ENCODE measurements at places on chromosomes 12 and 14.

DNA sequence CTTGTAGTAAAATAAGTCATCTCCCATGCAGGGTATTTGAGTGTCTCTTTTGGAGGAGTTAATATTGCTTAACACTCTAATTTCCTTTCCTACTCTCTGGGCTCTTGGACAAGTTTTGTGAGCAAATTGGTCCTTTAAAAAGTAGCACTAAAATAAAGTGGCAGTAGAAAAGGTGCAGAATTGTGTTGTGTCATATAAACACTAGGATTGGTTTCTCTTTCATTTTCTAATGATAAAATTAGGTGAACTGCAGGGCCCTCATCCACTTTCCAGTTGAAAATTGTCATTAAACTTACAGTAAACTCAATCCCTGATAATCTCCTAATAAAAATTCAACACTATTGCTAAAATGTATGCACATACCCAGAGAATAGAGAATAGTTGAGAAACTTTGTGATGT is 42.6 kb upstream of the REP15 start:
- DNase-seq = no peak

GRCh38 chr12:56838621-56839488 is 75.7 kb downstream of the HSD17B6 start:
- no peak for DNase-seq

DNA sequence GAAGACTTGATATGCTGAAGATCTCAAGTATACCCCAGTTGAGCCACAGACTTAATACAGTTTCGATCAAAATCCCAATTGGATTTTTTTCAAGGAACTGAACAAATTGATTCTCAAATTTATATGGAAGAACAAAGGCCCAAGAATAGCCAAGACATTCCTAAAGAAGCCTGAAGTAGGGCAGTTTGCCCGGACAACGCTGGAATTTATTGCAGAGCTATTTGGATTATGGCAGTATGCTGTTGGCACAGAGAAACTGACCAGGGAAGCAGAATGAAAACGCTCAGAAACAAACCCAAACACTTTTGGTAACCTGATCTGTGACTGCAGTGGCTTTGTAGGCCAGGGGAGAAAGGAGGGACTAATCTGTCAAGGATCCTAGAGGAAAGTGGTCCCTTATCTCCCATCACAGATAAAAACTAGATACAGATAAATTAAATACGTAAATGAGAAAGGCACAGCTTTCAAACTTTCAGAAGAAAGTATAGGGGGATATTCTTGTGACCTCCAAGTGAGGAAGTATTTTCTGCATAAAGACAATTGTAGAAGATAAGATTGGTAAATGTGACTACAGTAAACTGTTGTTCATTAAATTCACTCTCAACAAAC is 35.9 kb upstream of the GSC start:
- DNase-seq = no peak

GRCh38 chr12:4909410-4909733 is 333 bp upstream of the KCNA1 start:
- DNase-seq = peak; percentile 9

- no peak for DNase-seq
Measured at GRCh38 chr12:62621101-62621638, 154.5 kb downstream of the MON2 start.

- no peak for DNase-seq
Measured at GRCh38 chr12:45089411-45090075, 38.6 kb upstream of the DBX2 start.

DNA sequence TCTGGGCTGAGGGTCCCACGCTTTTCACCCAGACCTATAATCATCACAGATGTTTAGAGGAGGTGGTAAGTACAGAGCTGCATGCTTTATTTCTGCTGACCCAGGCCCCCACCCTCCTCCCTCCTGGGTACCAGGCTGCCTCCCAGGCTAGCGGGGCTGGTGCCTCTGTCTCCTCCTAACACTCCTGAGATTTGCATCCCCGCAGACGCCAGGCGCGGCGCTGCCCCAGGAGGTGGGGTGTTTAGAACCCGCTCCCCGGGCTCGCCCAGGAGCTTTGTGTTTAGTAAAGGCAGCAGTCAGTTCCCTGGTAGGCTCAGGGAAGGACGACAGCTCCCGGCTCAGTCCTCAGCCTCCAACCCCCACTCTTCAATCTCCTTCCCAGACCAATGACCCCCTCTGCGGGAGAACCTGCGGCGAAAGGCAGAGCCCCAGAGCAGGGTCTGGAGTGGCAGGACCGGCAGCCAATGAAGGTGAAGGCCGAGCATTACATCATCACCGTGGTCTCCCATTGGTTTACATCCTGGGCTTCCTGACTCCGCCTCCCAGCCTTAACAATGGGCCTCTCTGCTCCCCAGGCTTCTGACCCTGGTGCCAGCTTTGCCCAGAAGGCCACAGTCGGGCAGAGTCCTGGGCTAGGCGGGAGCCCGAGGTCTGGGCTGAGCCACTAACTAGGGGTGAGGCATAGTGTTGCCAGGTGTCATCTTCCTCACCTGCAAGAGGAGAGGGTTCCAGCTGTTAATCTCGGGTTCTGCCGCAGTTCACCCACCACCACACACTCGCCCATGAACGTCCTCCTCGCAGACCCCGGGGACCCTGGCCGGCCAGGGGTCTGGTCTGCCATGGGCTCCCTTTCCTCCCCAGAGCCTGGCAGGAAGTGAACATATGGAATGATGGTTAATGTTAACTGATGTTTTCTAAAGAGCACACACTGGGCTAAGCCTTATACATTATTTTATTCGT is 57.5 kb downstream of the CALM1 start:
- DNase-seq = peak; percentile 18

GRCh38 chr12:58159941-58160340 is 218.6 kb downstream of the ATP23 start:
- no peak for DNase-seq

DNA sequence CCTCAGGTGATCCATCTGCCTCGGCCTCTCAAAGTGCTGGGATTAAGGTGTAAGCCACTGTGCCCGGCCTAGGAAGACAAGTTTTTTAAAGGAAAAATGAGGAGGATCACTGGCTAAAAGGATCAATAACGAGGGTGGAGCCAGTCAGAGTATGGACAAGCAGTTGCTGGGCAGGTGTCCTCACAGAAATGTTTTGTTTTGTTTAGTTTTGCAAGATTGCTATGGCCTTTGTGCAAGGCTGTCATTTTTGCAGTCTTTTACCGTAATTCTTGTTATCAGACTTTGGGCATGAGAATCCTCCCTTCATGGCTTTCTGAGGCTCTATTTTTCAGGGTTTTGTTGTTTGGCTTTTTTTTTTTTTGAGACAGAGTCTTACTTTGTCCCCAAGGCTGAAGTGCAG is 11.9 kb upstream of the METAP2 start:
- DNase-seq = no peak

GRCh38 chr12:79822475-79822874 is 112.4 kb downstream of the PPP1R12A start:
- no peak for DNase-seq

DNA sequence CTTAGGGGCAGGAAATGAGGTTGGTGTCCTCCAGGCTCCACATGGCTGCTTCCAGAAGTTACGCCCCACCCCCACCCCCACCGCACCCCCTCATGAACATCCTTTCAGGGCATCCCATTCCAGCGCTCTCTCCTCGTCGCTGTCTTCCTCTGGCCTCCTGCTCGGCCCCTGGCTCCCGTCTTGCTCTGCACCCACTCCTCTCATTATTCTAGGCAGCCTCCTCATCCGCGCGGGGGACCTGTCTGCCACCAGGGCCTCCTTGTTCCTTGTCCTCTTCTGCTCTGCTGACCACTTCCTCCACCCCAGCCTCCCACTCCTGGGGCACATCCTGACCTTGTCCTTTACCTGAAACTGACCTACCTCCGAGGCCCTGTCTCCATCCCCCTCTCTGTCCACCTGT is 29.8 kb upstream of the PLEKHG6 start:
- no peak for DNase-seq

DNA sequence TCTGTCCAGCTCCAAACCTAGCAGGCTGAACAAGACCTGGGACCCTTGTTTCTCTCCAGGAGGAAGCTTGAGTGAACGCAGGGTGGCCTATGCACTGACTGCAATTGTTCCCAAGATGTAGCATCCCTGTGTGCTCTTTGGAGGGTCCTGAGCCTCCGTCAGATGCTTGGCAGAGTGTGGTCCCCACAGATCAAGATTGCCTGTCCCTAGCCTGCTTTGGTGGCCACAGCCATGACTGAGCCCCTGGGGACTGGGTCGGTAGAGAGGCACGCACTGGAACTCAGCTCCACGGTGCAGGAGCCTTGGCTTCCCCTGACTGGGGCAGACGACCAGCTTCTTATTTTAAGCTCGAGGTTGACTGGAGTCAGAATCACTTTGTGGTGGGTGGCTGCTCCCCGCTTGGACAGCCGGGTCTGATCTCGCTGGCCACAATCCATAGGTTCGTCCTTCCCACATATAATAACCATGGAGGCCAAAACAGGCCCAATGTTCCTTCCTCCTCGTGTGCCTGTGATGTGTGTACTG is 97.8 kb downstream of the LGMN start:
- no peak for DNase-seq

GRCh38 chr12:103821773-103822172 is 19.3 kb downstream of the NT5DC3 start:
- no peak for DNase-seq

DNA sequence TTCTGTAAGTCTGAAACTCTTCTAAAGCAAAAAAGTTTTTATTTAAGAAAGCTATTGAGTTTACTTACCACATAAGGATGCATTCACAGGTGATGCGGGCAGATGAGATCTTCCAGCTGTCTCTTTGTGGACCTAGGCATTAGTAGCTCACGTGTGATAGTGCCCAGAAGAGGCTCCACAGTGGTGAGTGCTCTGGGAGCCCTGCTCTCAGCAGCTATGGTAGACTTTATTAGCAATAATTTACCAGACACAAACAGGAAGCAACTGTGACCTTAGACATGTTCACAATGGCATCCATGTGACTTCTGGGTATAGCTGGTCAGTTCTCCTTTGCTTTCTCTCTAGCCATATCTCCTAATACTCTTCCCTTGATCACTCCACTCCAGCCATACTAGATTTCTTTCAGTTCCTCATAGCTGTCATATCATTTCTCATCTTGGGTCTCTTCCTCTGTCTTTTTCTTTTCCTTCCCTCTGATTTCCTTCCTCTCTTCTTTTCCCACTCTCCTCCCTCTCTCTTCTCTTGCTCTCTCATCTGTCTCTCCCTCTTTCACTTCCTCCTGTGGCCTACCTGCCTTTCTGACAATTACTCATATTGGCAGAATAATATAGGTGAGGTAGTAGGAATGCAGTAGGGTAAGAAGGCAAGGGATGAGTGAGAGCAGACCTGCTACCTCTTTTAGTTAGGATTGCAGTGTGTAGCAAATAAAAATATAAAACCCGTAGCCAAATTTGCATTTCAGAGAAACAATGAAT is 75.2 kb upstream of the SCAF11 start:
- DNase-seq = no peak

GRCh38 chr12:33589576-33590114 is 150.0 kb upstream of the SYT10 start:
- DNase-seq = no peak

GRCh38 chr12:113464852-113465719 is 6.6 kb downstream of the LHX5 start:
- DNase-seq = no peak

DNA sequence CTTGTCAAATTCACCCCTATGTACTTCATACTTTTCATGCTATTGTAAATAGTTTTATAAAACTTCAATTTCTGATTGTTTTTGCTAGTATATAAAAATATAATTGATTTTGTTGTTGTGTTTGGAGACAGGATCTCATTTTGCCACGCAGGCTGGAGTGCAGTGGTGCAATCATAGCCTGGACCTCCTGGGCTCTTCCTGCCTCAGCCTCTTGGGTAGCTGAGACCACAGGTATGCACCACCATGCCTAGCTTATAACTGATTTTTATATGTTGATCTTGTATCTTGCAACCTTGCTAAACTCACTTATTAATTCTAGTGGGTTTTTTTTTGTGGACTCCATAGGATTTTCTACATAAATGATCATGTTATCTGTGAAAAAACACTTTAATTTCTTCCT is 23.5 kb downstream of the ATP5MC2 start:
- no peak for DNase-seq

DNA sequence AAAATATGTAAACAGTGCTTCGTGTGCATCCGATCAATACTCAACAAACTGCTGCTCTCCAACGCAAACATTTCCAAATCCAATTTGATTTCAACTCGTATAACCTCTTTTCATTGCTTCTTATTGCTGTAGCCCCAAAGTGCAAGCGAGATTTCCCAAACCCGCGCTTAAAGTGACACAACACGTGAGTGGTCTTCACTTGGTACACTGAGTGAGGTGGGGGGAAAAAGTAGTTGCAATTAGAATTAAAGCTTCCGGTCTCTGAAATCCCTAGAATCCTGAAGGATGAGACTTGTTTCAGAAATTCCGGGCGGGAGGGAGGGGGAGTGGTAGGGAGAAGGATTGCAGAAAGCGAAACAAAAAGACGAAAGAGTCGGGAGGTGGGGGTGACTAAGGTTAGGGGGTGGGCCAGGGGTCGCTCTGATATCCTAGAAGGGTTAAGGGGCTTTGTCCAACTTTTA is 387.5 kb downstream of the BCAT1 start:
- no peak for DNase-seq

DNA sequence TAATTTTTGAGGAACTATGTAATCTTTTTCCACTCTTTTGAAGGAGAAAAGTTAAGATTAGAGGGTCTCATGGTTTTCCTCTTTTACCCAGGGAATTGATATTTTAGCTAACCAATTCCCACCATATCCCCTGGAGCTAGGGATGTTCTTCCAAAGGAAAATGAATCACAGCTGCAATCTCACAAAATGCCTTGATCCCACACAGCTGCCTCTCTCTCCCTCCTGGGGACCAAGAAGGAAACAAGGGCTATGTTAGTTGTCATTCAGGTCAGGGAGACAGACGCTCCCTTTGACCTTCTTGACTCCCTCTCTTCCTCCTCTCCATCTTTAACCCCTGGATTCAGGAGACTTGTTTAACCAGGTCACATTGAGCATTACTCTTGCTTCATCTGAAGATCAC is 9.5 kb downstream of the DCN start:
- no peak for DNase-seq
